CD4-positive, alpha-beta memory T cell (primary cell): ENCODE measurements at places on chromosomes 16 and 17.

GRCh38 chr17:55513885-55514590 is 2.8 kb upstream of the SMIM36 start:
- DNase-seq, result peak; percentile 58

GRCh38 chr16:2081201-2082084 is 33.7 kb downstream of the TSC2 start:
- no peak for DNase-seq

DNA sequence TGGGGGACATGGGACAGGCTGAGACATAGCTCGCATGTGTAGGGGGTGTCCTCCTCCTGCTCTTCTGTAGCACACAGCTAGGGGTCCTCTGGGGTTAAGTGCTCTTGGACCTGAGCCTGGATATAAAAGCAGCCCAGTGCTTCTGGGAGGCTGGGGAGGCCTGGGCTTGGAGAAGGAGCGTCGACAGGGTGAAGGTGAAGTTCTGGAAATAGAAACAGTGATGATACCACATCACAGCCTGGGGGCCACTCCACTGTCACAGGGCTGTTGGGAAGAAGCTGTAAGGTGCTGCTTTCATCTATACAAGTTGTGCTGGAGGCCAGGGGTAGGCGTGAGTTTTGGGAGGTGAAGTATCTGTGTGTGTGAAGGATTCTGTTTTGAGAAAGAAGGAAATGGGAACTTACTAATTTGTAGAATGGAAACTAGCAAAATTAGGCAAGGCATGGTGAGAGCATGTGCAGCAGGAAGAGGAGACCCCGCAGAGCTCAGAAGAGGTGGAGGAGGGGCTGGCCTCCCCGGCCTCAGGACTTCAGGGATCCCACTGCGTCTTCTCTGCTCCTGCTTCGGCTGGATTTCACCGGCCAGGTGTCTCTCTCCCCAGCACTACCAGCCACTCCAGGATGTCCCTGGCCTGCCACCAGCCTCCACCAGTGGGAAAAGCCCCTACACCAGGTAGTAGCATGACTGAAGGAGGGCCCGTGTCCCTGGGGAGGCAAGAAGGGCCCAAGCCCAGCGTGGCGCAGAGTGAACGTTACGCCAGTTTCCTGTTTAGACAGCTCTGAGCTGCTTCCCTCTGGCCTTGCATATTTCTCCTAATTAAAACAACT is 19.4 kb downstream of the PLCG2 start:
- no peak for DNase-seq

DNA sequence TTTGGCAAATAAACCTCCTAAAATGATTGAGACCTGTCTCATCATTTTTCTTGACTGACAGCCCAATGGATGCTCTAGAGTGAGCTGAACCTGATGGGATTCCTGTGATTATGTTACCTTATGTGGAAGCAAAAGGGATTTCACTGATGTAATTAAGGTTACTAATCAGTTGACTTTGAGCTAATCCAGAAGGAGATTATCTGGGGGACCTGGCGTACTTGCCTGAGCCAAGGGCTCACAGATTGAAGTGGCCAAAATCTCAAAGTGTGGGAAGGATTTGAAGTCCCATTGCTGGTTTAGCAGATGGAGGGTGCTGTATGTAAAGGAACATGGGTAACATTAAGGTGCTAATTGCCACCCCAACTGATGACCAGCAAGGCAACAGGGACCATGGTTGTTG is 214.0 kb downstream of the CPPED1 start:
- no peak for DNase-seq
